ENCODE measurements at places on chromosomes 11 and 22.

DNA sequence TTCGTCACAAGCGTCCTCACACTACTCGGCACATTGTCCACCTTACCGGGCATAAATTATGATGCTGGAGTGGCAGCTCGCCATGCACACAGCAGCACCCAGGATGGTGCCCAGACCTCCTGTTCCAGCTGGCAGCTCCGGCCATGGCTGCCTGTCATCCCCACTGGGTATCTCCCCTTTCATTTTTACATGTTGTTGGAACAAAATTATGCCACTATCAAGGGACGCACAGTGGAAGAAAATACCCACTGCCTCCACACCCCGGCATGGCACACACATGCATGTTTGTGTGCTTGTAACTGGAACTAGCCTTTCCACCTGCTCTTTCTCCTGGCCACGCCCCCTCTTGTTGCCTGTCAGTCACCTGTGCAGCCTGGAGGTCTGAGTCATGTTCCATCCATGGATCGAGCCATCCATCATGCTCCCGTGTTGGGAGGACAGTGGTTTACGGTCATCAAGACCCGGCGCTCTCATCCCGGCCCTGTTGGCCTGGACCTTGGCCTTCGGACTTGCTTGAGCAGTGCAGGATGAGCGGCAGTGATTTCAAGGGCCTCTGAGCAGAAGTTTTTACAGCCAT is 1069.6 kb downstream of the BRD1 start:
- no peak for DNase-seq

DNA sequence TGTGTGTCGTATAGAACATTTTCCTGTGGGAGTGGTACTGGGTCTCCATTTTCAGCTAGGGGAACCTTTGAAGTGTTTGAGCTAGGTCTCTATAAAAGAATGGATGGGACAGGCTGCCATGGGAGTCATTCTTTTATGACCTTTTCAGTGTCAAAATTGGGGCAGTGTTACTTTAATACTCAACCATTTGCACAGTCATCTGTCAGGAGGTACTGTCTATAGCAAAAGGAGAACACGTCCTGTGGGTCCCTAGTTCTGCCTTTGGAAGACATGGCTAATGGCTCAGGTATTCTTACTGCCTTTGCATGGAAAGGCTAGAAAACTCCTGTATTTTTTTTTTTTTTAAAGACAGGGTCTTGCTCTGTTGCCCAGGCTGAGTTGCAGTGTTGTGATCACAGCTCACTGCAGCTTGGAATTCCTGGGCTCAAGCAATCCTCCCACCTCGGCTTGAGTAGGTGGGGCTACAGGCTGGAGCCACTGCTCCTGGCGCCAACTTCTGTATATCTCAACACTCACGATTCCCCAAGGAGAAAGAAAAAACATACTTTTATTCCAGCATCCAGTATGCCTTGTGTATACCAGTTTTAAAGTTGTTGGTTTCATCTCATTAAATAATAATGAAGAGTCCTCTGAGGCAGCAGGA is 2.1 kb upstream of the ATF4 start:
- no peak for DNase-seq

GRCh38 chr22:49894322-49895054 is 23.8 kb downstream of the ALG12 start:
- DNase-seq = no peak

GRCh38 chr11:126512251-126512650 is 156.8 kb downstream of the ST3GAL4 start:
- DNase-seq = no peak

Measured in tongue (tissue), 3 donors.